ENCODE measurements at places on chromosomes 13 and 19.

GRCh38 chr13:84816567-84817105 is 934.4 kb upstream of the SLITRK1 start:
- DNase-seq: no peak

- DNase-seq: no peak
Measured at GRCh38 chr13:40662866-40663265, 3.6 kb downstream of the FOXO1 start.

DNA sequence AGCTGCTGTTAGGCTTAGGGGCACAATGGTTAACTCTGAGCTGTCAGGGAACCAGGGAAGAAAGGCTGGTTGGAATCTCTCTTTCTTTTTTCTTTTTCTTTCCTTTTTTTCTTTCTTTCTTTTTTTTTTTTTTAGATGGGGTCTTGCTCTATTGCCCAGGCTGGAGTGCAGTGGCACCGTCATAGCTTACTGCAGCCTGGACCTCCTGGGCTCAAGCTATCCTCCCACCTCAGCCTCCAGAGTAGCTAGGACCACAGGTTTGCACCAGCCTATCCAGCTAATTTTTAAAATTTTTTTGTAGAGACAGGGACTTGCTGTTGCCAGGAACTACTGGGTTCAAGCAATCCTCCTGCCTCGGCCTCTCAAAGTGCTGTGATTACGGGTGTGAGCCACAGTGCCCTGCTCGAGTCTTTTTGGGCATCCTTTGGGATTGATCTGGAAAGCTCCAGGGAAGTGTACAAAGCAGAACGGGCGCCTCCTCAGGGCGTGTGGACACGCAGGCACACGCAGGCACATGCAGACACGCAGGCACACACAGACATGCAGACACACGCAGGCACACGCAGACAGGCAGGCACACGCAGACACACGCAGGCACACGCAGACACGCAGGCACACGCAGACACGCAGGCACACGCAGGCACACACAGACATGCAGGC is 99.2 kb downstream of the GADD45B start:
- no peak for DNase-seq

DNA sequence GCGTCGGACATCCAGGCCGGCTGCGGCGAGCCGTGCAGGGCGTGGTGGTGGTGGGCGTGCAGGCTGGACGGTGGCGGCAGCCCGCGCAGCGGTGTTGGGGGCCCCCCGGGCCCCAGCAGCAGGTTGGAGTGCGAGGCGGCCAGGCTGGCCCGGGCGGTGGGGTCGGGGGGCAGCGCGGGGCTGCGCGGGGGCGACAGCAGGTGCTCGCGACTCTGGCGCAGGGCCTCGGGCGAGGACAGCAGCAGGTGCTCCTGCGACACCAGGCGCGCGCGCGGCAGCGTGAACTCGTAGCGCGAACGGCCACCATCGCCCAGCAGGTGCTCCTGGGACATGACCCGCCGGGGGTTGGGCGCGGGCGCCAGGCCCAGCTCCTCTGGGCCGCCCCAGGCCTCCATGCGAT is 9.8 kb downstream of the SHISA7 start:
- no peak for DNase-seq

GRCh38 chr13:35472323-35472881 is 4.1 kb downstream of the MAB21L1 start:
- no peak for DNase-seq

DNA sequence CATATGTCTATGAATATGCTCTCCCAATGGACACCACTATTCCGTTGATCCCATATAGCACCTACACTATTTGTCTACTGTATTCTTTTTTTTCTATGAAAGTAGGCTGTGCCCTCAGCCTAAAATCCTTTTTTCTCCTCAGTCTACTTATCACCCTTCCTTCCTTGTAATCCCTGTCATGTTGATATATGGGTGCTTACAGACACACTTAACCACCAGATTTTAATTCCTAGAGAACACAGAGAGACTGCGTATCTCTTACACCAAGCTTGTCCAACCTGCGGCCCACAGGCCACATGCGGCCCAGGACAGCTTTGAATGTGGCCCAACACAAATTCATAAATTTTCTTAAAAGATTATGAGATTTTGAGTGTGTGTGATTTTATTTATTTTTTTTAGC is 101.1 kb downstream of the ZAR1L start:
- DNase-seq: no peak

DNA sequence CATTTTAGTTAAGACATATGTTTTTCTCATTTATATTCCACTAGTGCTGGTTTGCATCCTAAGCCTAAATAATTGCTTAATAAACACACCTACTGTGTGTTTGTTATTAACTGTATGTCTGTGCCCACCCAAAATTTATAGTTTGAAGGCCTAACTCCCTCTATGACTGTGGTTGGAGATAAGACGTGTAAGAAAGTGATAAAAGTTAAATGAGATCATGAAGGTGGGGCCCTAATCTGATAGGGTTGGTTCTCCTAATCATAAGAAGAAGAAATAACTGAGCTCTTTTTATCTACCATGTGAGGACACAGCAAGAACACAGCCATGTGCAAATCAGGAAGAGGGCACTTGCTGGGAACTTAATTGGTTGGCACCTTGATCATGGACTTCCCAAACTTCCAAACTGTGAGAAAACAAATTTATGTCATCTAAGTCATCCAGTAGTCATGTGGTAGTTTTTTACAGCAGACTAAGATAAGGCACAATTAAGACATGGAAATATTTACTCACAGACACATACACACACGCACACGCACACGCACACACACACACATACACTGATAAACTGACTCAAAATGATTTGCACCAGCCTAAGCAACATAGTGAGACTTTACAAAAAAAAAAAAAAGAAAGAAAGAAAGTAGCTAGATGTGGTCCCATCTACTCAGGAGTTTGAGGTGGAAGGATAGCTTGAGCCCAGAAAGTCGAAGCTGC is 662.1 kb downstream of the PCDH9 start:
- DNase-seq: no peak

DNA sequence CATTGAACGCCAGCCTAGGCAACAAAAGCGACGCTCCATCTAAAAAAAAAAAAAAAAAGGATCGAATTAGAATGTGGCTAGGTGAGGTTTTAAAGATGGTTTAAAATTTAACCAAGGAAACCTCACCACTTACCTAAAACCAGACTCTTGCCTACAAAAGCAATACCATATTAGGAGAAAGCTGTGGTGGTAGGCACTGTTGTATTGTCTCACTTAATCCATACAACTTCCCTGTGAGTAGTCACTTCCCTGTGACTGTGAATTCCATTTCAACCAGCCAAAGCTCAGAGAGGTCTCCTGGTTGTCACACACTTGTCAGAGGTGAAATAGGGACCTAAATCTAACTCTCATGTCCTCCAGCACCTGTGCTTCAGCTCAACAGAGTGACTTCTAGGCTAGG is 15.4 kb downstream of the SHISA2 start:
- DNase-seq: no peak

DNA sequence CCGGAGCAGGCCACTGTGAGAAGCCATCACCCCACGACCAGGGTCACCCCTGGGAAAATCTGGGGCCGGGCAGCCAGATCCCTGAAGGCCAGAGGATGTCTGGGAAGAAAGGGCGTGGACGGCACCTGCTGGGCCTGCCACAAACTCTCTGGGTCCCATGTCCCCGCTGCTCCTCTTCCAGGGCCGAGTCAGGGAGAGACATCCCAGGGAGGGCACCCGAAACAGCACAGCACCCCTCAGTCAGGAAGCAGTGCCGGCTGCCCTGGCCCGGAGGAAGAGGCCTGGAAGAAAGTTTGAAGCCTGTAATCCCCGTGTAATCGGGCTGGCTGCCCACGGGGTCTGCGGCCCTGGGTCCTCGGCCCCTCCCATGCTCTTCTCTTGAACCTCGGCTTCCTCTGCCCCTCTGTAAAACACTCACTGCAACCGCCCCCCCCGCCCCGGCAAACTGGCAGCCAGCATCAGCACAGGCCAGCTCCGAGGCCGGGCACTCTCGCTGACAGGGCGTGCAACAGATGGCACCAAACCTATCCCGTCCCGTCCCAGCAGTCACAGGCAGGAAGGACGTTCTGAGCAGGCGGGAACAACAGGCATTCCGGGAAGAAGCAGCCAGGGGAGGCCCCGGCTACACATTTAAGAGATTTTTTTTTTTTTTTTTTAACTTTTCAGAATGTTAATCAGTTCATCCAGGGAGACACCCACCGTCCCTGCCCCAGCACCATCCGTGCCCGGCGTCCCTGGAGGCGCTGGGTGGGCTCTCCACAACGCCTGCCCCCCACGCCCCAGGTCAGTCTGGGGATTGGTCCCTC is 1.5 kb downstream of the SBNO2 start:
- DNase-seq: peak; percentile 55

GRCh38 chr19:14476673-14477401 is 1.7 kb upstream of the PTGER1 start:
- no peak for DNase-seq

- no peak for DNase-seq
Measured at GRCh38 chr19:42250666-42251531, 4.0 kb downstream of the ERF start.

- no peak for DNase-seq
Measured at GRCh38 chr19:16026756-16027155, 49.5 kb upstream of the TPM4 start.

- no peak for DNase-seq
Measured at GRCh38 chr13:35470671-35471661, 5.5 kb downstream of the MAB21L1 start.

DNA sequence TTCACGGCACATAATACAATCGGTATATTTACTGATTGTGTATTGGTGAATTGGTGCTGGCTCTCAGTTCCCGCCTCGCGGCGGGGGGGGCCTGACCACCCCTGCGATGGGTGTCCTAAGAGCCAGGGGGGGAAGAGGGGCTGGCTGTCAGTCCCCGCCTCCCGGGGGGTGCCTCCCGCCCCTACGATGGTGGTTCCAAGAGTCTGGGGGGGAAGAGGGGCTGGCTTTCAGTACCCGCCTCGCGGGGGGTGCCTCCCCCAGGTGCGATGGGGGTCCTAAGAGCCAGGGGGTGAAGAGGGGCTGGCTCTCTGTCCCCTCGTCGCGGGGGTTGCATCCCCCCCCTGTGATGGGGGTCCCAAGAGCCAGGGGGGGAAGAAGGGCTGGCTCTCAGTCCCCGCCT is 2321.8 kb upstream of the PCDH20 start:
- no peak for DNase-seq

- DNase-seq: no peak
Measured at GRCh38 chr13:60355056-60355455, 42.0 kb upstream of the TDRD3 start.
